ENCODE measurements at places on chromosomes 4 and X. TPM values are rescaled to one million over a fixed set of nuclear protein-coding genes. Genes with fewer than 3 reads are reported as not detected.
A peak's percentile ranks its signal among the peaks of the same experiment; 100 is the strongest.

GRCh38 chrX:152138388-152138784 lies at the start of gene MAGEA10:
MAGEA10 (minus strand) TSS chrX:152138577; CDS start chrX:152135620, 2,957 bp downstream.
- DNase-seq = no peak
- H3K36me3 ChIP-seq = no peaks in the 10 kb centered on the region
- H3K27ac ChIP-seq = no peak within 1 kb of the TSS

DNA sequence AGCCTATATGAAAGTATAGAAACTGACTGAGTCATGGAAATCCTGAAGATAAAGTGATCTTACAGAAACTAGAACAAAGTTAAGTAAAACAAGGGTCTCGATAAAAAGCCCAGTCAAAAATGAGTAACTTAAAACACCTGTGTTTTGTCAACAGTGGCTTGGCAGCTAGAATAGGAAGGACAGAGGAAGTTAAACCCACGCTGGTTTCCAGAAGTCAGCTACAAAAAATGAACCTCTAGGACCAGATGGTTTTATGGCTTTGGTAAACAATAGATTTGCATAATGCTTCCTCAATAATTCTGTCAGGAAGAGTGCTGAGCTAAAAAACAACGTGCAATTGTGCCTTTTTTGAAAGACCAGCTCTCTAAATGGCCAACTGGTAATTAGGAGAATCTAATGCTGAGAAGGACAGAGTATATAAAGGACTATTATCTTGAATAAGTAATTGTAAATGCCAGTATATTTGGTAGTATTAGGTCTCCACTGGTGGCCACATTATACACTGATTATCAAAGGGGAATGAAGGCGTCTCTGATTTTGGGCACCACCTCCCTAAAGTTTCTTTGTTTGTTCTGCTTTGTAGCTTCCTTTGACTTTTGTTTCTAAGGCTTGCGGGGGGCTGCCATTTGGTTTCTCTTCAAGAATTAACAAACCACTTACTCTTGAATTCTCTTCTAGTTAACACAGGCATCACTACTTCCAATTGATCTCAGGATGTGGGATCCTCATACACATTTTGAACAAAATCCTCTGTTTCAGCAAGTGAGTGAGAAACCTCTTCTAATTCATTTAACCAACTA lies 72.2 kb upstream of the PPP3CA start:
- no peaks in the 10 kb centered on the region for H3K36me3 ChIP-seq
- peaks cover 10% of the 10 kb centered on the region for H3K4me1 ChIP-seq
- peak overlapping the region; percentile 35 for H3K27ac ChIP-seq

DNA sequence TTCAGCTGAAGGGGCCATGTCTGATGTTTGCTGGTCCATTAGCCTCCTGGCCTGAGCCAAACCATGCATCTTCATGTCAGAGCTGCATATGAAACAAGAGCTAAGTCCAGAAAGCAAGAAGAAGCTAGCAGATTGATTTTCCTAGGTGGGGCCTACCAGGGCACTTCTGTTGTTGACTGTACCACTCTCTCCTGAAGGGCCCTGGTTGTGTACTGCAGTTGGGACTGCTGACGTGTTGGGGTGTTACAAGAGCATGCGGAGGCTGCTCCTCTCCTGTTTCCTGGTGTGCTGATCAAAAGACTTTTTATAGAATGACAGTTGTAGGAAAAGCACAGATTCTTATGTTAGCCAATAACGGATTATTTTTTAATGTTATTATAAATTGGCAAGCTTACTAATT lies 145.1 kb downstream of the TBL1X start:
- no peak overlapping the region for H3K27ac ChIP-seq
- no peaks in the 10 kb centered on the region for H3K36me3 ChIP-seq
- H3K4me3 ChIP-seq = no peak overlapping the region
- H3K4me1 ChIP-seq = no peaks in the 10 kb centered on the region
- no peak for DNase-seq

DNA sequence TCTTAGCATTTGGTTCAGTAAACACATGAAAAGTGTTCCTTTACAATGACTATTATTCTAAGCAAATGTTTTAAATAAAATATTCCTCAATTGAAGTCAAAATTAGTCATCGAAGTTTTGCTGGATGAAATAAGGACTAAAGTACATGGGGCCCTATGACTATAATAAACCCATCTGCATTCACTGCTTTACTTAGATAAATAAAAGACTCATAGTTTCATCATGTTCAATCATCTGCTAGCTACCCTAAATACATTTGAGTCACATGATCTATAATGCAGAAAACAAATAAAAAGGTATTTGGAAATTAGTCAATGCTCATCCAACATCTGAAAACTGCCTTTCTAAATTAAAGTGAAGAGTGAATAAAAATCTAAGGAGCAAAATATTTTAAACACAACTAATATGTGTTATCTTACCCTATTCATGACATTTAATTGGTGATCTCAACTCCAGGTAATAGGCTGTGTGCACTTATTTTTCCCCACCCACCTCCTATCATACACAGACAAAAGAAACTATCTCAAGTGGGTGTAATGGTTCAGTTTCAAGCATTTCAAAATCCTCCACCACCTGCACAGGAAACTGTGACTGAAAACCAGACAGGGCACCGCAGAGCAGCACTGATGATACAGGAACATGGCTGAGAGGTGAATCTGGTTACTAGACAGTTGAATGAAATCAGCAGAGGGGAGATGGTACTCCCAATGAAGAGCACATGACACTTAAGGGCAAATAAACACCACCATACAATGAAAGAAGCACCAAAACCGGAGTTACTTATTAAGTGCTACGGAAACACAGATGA lies 78.6 kb downstream of the CAMK2D start:
- H3K27me3 ChIP-seq = no peaks in the 10 kb centered on the region
- peaks cover 41% of the 10 kb centered on the region for H3K4me1 ChIP-seq
- no peak overlapping the region for H3K4me3 ChIP-seq
- H3K27ac ChIP-seq = peak overlapping the region; percentile 73
- no peaks in the 10 kb centered on the region for H3K36me3 ChIP-seq
- DNase-seq = no peak

GRCh38 chr4:2968381-2968780 lies 5.0 kb downstream of the GRK4 start:
- H3K4me3 ChIP-seq = no peak overlapping the region
- H3K4me1 ChIP-seq = peaks cover 7% of the 10 kb centered on the region
- no peak overlapping the region for H3K27ac ChIP-seq
- DNase-seq = no peak
- H3K27me3 ChIP-seq = no peaks in the 10 kb centered on the region

DNA sequence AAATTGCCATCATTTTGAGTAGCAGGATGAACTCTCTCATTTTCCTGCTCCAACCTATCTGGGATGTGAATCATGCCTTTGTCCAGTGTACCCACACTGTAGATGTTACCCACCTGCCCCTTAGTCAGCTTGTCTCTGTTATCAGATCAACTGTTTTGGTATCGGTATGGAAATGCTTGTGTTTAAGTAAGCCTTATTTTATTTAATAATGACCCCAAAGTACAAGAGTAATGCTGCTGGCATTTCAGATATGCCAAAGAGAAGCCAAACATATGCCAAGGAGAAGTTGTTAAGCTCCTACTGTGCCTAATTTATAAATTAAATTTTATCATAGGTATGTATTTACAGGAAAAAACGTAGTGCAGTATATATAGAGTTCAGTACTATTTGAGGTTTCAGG lies 18.6 kb upstream of the RAP1GDS1 start:
- no peaks in the 10 kb centered on the region for H3K4me1 ChIP-seq
- H3K27ac ChIP-seq = no peak overlapping the region
- H3K27me3 ChIP-seq = no peaks in the 10 kb centered on the region
- H3K4me3 ChIP-seq = no peak overlapping the region
- no peaks in the 10 kb centered on the region for H3K36me3 ChIP-seq

DNA sequence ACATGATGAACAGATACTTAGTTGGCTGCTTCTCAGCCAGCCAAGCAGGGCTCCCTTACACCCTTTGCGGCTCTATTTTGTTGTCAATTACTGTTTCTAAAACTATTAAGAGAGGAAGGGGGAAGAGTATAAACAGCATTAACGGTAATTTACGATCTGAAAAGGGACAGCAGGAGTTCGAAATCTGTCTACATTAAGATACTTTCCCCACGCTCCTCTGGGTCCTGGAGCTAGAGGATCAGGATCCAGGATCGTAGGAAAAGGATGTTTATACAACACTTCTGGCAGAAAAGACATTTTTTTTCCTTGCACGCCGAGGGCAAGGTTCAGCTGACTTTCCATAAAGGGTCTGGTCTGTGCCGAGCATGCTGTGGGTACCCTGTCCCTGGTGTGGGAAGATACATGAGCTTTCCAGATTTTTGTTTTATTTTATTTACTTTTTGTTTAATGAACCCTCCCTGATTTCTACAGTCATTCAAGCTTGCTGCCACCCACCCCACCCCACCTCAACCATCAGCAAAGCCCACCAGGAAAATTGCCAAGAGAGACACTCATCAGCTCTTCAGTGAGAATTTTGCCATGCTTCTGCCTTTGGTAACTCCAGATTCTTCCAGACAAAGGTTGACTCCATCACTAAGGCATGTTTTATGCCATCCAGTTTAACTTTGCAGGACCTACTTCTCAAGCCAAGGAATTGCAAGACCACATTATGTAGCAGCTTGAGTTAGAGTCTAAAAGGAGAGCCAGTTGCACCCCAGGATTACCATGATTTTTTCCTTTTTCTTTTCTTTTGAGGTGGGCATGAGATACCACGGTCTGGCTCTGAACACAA lies 188.1 kb downstream of the QDPR start:
- no peak overlapping the region for H3K27ac ChIP-seq
- peaks cover 6% of the 10 kb centered on the region for H3K4me1 ChIP-seq
- H3K36me3 ChIP-seq = no peaks in the 10 kb centered on the region
- DNase-seq = peak; percentile 39
- H3K4me3 ChIP-seq = no peak overlapping the region

GRCh38 chr4:20298986-20299385 lies 47.3 kb downstream of the SLIT2 start:
- H3K27ac ChIP-seq = no peak overlapping the region
- DNase-seq = no peak
- H3K4me3 ChIP-seq = no peak overlapping the region
- no peaks in the 10 kb centered on the region for H3K27me3 ChIP-seq

- H3K4me3 ChIP-seq = no peak overlapping the region
- H3K27ac ChIP-seq = no peak overlapping the region
- H3K4me1 ChIP-seq = no peaks in the 10 kb centered on the region
- H3K27me3 ChIP-seq = no peaks in the 10 kb centered on the region
- DNase-seq = no peak
- H3K36me3 ChIP-seq = no peaks in the 10 kb centered on the region
Observed at GRCh38 chrX:2539586-2539985, 38.8 kb upstream of the DHRSX start.

DNA sequence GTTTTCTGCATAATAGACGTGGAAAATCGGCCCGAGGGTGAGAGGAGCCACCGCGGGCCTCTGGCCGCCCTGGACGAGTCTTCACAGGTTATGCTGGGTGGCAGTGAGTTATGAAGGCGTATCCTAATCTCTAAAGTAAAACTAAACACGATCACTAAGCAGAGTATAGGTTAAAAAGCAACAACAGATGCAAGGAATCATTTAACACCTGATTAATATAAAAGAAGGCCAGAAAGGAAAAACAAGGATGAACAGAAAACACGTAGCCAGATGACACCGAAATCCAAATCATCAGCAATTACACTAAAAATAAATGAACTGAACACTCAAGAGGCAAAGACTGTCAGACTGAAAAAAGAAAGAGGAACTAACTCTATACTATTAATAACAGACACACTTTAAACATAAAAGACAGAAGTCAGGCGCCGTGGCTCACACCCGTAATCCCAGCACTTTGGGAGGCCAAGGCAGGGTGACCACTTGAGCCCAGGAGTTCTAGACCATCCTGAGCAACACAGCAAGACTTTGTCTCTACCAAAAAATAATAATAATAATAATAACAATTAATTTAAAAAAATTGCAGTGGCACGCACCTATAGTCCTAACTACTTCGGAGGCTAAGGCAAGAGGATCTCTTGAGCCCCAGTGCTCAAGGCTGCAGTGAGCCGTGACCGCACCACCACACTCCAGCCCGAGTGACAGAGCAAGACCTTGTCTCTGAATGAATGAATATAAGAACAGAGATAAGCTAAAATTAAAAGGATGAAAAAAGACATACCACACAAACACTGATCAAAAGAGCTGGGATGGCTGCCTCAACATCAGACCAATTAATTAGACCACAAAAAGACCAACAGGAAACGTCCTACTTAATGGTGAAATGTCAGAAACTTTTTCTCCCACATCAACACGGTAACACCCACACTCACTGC lies 30.0 kb downstream of the CTBP1 start:
- no peaks in the 10 kb centered on the region for H3K27me3 ChIP-seq
- no peak overlapping the region for H3K4me3 ChIP-seq
- peaks cover 86% of the 10 kb centered on the region for H3K36me3 ChIP-seq
- peak overlapping the region; percentile 53 for H3K27ac ChIP-seq
- DNase-seq = no peak

DNA sequence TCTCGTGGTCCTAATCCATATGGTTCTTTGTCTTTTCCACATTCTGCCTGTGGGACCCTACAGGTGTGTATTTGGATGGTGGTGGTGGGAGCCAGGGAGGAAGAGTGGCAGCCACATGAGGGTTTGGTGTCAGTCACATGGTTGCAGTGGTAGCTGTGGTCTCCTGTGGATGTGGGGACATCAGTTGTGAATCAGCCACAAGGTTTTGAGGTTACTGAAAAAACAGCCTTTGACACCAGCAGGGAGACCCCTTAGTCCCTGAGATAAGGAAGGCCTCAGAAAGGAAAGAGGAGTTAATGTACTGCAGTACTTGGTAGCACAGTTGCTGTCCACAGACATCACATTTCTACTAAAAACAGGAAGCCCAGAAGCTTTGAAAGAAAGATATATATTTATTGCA lies 15.8 kb upstream of the GAGE10 start:
- H3K27ac ChIP-seq = no peak overlapping the region
- H3K4me1 ChIP-seq = peaks cover 2% of the 10 kb centered on the region
- H3K27me3 ChIP-seq = no peaks in the 10 kb centered on the region
- H3K36me3 ChIP-seq = no peaks in the 10 kb centered on the region
- no peak for DNase-seq
- H3K4me3 ChIP-seq = no peak overlapping the region

DNA sequence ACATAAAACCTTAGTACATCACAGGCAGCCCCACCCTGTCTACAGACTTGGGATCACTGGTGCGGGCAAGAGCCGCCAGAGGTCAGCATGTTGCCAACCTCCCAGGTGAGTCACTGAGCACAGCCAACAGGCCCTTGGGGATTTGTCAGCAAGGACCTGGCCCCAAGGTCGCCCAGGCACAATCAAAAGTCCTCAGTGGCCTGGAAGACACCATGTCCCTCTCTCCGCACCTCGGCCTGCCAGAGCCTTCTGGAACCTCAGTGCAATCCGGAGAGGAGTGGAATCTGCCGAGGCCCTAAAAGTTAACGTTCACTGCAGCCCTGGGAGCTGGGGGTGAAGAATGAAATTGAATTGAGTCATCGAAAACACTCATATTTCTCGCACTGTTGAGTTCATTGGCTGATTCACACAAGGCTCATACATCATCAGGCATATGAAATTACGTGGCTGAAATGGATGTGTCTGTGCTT lies 74.3 kb downstream of the WFS1 start:
- H3K36me3 ChIP-seq = no peaks in the 10 kb centered on the region
- no peak overlapping the region for H3K27ac ChIP-seq
- H3K4me1 ChIP-seq = no peaks in the 10 kb centered on the region
- DNase-seq = peak; percentile 28
- H3K4me3 ChIP-seq = no peak overlapping the region

Gene USP17L24
- total RNA-seq = not detected

Gene BTC
- 41.5 TPM for total RNA-seq

Gene RPS3A
- total RNA-seq = 2,881 TPM

Gene ACE2
- 1.0 TPM for total RNA-seq

Gene ARHGEF6
- total RNA-seq = 1.7 TPM

Gene CCNA2
- total RNA-seq = 3.6 TPM

Gene AFP
- total RNA-seq = 2.6 TPM
